H9 (cell line): ENCODE measurements at places on chromosomes 2 and 18. TPM values are rescaled to one million over a fixed set of nuclear protein-coding genes. Genes with fewer than 3 reads are reported as not detected.
A peak's percentile ranks its signal among the peaks of the same experiment; 100 is the strongest.

CRYBA2 gene
- not detected in 2 replicates for total RNA-seq

MATN3 gene
- 12.2 and 13.5 TPM in 2 replicates for total RNA-seq

DNA sequence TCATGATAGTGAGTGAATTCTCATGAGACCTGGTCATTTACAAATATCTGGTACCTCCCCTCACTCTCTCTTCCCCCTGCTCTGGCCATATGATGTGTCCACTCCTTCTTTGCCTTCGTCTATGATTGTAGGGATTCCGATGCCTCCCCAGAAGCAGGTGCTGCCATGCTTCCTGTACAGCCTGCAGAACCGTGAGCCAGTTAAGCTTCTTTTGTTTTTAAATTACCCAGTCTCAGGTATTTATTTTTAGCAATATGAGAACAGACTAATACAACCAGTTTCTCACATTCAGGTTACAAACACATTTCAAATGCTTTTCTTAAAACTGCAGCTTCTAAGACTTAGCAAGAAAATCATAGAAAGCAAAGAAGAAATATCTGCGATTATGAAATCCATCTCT lies 321.2 kb upstream of the CDH7 start:
- H3K4me3 ChIP-seq, result no peak overlapping the region
- no peaks in the 10 kb centered on the region for H3K4me1 ChIP-seq
- H3K27me3 ChIP-seq, result no peaks in the 10 kb centered on the region
- H3K36me3 ChIP-seq, result no peaks in the 10 kb centered on the region

GRCh38 chr18:54679318-54680149 lies 88.5 kb downstream of the DYNAP start:
- DNase-seq, result no peak
- no peaks in the 10 kb centered on the region for H3K4me1 ChIP-seq
- H3K27ac ChIP-seq, result no peak overlapping the region
- no peak overlapping the region for H3K4me3 ChIP-seq

DNA sequence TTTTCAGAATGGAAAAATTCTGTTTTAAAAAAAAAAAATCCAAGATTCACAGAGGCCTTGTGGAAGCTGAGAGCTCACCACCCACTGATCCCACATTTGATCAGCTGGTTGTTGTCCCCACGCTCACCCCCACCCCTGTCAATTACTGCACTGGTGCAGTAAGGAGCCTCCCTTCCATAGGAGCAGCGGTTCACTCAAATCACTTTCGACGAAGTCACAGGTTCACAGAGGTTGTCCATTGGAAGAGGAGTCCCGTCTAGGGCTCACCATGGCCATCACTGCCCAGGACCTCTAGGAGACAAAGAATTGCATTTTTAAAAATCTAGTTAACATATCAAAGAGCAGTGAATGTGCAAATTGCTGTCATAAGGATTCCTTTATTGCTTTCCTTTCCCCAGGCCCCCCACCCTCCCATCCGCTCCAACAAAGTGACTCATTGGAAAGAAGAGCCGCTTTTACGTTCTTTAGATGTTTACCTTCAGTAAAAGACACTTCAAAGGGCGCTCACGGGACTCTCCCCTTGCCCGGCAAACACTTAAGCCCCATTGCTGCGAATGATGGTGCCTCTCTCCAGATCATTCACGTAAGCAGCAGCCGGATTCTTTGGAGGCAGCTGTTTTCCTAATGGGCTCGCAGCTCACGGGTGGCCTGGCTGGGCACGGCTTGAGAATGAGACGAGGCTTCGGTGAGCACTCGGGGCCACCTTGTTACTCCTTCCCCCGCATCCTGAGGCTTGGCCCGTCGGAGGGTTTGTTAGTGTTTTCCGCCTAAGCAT lies 165.5 kb upstream of the SALL3 start:
- H3K4me1 ChIP-seq, result no peaks in the 10 kb centered on the region
- H3K36me3 ChIP-seq, result no peaks in the 10 kb centered on the region
- H3K27me3 ChIP-seq, result no peaks in the 10 kb centered on the region
- peak overlapping the region; percentile 25 for H3K4me3 ChIP-seq

GRCh38 chr2:168515502-168515901 lies 59.4 kb downstream of the CERS6 start:
- H3K27ac ChIP-seq, result no peak overlapping the region
- peaks cover 3% of the 10 kb centered on the region; the same call in 1 of the 2 replicates for H3K4me1 ChIP-seq
- no peak for DNase-seq
- H3K27me3 ChIP-seq, result no peaks in the 10 kb centered on the region

- peaks cover 8% of the 10 kb centered on the region; the same call in 1 of the 2 replicates for H3K4me1 ChIP-seq
- no peaks in the 10 kb centered on the region for H3K27me3 ChIP-seq
- peaks cover 61% of the 10 kb centered on the region for H3K36me3 ChIP-seq
- H3K27ac ChIP-seq, result peak overlapping the region; percentile 15
- H3K4me3 ChIP-seq, result no peak overlapping the region
These were observed 34.9 kb upstream of the ARMC9 start for GRCh38 chr2:231163414-231164095.

GRCh38 chr18:21513741-21514140 lies 86.8 kb downstream of the ESCO1 start:
- no peak overlapping the region for H3K4me3 ChIP-seq
- no peak overlapping the region for H3K27ac ChIP-seq
- H3K36me3 ChIP-seq, result peaks cover 8% of the 10 kb centered on the region; the same call in 2 of the 3 replicates
- no peak for DNase-seq
- no peaks in the 10 kb centered on the region for H3K4me1 ChIP-seq
